Stimulated activated CD4-positive, alpha-beta T cell treated with anti-CD3 and anti-CD28 coated beads, Interleukin-4, amount 100 ng/mL, for 24 hours (primary cell): ENCODE measurements at places on chromosomes 2 and 18.
A peak's percentile ranks its signal among the peaks of the same experiment; 100 is the strongest.

- no peak for DNase-seq
These were observed 43.3 kb downstream of the PLEKHB2 start for GRCh38 chr2:131148426-131148825.

- peak; percentile 28 for DNase-seq
These were observed 109.0 kb upstream of the CBLN2 start for GRCh38 chr18:72652990-72653593.

DNA sequence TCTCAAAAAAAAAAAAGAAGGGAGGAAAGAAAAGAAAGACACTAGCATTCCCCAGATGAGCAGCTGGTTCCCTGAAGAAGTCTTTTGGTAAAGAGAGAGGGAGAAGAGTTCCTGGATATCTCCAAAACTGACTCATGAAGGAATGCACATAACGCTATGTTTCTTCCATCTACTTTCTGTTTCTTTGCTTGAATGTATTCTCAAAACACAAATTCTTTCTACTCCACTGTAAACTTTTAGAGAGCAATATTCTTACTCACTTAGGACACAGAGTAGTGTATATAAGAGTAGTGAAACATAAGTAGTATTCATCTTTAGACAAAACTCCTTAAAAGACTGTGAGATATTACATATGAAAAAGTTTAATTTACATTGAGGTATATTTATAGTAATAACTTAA, 64.2 kb downstream of the TRIP12 start:
- no peak for DNase-seq

- DNase-seq, result no peak
These were observed 293.9 kb downstream of the CYRIA start for GRCh38 chr2:16371751-16372150.

DNA sequence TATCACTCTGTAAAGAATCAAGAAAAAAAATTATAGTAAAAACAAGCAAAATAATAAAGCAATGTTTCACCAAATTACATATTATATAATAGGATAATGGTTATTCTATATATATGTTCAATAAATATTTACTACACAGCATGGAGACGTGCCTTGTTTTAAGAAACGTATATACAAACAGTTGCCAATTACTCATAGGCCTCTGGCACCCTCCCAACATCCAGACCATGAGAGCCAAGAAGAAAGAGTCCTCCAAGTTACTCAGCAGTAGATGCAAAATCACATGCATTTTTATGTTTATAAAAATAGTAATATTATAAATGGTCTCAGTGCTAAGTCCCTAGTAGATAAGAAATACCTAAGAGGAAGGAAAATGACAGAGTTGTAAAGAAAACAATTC, 64.8 kb downstream of the REV1 start:
- no peak for DNase-seq

GRCh38 chr2:88696611-88697010, 5.1 kb downstream of the RPIA start:
- no peak for DNase-seq

DNA sequence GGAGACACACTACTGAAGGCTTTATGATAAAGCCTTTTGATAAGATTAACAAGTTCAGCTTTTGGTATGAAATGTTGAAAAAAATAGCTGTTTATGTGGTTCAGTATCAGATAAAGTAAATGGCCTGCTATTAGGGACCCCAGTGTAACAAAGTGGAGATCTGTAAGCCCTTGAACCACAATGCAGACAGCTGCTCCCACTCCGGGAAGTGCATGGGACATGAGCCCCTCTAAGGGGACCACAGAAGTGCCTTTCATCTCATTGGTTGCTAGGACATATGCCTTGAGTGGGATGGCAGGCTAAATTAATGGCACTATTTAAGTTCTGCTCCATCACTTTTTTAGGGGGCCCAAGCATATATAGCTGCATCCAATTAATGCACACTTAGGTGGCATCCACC, 167.6 kb upstream of the SOX11 start:
- no peak for DNase-seq

DNA sequence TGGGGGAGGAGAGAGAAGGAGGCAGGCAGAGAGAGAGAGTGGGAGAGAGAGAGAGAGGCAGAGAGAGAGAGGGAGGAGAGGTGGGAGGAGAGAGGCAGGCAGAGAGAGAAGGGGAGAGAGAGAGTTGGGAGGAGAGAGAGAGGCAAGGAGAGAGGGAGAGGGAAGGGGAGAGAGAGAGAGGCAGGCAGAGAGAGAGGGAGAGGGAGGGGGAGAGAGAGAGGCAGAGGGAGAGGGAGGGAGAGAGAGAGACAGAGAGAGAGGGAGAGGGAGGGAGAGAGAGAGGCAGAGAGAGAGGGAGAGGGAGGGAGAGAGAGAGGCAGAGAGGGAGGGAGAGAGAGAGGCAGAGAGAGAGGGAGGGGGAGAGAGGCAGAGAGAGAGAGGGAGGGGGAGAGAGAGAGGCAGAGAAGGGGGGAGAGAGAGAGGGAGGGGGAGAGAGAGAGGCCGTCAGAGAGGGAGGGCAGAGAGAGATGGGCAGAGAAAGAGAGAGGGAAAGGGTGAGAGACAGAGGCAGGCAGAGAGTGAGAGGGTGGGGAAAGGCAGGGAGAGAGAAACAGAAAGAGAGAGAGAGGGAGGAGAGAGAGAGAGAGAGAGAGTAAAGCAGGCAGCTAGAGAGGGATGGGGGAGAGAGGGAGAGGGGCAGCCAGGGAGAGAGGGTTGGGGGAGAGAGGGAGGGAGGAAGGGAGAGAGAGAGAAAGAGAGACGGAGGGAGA, 122.2 kb upstream of the PXDN start:
- DNase-seq, result no peak

GRCh38 chr2:235007664-235008457, 56.0 kb downstream of the SH3BP4 start:
- DNase-seq, result no peak

DNA sequence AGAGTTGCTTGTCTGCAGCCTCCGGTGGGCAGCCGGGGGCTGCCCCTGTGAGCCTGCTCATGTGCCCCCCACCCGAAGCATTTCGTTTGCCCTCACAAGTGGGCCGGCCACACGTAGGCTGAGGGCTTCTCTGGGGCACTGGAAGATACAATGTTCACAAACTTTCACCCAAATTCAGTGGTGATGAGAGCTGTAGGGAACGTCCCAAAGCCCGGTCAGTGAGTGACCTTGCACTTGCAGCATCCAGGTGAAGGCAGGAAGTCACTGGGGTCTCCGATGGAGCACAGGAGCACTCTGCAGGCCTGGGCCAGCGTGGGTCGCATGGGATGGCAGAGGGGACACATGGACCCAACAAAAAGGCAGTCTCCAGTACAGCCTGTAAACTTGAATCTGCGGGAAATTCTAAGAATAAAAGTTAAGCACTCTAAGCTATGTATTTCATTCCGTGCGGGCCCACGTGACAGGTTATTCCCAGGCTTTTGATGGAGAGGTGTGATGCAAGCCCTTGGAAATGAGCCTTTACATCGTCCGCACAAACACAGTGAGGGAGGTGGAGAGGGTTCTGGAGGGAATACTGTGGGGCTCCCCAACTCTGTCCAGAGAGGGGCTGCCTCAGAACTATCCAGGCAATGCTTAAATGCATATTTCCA, 42.5 kb downstream of the CNGA3 start:
- DNase-seq, result no peak

- DNase-seq, result no peak
These were observed 9.0 kb downstream of the TMEM214 start for GRCh38 chr2:27041752-27042151.

DNA sequence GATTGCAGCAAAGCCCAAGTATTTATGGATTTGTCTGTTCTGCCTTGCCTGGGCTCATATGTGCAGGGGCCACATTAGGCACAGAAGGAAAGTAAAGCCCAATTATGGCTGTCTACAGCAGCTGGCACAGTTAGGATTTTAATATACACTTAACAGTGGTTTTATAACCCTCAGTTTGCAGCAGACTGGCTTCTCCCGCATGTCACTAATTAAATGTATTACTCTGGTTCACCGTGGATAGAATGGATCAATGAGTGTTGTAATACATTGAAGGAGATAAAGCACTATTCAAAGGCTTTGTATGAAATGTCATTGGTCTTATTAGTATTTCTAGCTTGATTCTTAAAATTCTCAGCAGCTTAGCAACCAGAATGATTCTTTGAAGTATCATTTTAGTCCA, 320.2 kb downstream of the KCNS3 start:
- DNase-seq, result no peak

GRCh38 chr2:71778514-71778913, 325.2 kb downstream of the DYSF start:
- DNase-seq, result no peak

- DNase-seq, result no peak
These were observed 21.6 kb upstream of the SULT1C2 start for GRCh38 chr2:108267101-108267500.

GRCh38 chr2:185952100-185952499, 213.5 kb downstream of the FSIP2 start:
- no peak for DNase-seq

DNA sequence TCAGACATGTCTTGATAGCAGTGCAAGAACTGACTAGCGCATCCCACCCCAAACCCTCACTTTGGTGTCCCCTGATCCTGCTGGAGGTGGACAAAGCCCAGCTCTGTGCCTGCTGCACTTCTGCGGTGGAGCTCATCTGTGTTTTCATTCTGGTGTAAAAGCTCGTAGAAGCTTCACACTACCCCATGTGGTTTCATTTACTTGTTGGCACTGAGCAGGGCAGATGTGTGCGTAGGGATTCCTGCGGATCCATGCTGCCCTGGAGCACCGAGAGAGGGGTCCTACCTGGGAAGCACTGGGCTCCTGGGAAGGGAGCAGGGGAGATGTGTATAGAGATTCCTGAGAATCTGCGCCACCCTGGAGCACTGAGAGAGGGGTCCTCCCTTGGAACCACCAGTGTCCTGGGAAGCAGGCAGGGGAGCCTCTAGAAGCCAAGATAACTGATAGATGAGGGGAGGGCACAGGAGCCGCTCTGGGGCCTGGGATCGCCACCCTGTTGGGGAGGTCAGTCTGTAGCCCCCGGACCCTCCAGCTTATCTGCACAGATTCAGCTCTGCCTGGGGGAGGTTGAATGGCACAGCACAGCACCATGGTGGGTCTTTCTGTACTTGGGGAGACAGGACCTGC, 106.9 kb upstream of the OTOS start:
- peak; percentile 1 for DNase-seq

DNA sequence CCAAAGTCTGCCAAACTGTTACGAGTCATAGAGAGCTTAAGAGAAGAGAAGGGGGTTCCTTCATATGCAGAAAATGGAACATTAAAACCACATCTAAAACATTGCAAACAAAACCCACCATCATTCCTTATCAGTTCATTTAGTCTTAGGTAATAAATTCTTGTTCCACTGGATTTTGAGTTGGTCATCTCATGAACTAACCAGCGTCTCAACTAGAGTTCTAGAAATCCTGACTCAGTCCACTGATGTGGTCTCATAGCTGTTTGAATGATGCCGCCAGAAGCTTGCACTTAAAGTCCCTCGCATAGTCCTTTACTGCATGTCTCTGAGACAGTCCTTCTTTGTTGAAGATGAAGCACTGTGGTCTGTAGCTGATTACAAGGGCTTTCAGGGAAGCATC, 15.0 kb upstream of the CAB39 start:
- DNase-seq, result no peak

- peak; percentile 72 for DNase-seq
These were observed 30.4 kb downstream of the CYTIP start for GRCh38 chr2:157413326-157414035.

DNA sequence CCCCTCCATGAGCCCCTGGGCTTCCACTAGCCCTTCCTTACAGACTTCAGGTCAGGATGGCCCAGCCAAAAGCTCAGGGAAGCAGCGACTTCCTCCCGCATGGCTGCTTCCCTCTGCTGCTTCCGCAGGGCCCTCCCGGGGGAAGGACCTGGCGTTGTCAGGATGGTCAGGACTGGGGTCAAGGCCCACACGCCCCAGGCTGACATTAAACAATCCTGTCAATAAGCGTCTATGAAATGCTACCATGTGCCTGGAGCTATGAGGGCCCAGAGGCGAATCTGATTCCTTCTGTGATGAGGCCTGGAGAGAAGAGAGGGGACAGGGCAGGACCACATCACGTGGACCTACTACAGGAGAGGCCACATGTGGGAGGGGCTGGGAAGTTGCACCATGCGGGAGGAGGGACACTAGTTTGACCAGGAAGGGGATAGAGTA, 17.3 kb downstream of the CYS1 start:
- DNase-seq, result no peak

- no peak for DNase-seq
These were observed 3.4 kb downstream of the NCOA1 start for GRCh38 chr2:24494410-24494809.

GRCh38 chr2:164110515-164110914, 374.7 kb upstream of the FIGN start:
- DNase-seq, result no peak

DNA sequence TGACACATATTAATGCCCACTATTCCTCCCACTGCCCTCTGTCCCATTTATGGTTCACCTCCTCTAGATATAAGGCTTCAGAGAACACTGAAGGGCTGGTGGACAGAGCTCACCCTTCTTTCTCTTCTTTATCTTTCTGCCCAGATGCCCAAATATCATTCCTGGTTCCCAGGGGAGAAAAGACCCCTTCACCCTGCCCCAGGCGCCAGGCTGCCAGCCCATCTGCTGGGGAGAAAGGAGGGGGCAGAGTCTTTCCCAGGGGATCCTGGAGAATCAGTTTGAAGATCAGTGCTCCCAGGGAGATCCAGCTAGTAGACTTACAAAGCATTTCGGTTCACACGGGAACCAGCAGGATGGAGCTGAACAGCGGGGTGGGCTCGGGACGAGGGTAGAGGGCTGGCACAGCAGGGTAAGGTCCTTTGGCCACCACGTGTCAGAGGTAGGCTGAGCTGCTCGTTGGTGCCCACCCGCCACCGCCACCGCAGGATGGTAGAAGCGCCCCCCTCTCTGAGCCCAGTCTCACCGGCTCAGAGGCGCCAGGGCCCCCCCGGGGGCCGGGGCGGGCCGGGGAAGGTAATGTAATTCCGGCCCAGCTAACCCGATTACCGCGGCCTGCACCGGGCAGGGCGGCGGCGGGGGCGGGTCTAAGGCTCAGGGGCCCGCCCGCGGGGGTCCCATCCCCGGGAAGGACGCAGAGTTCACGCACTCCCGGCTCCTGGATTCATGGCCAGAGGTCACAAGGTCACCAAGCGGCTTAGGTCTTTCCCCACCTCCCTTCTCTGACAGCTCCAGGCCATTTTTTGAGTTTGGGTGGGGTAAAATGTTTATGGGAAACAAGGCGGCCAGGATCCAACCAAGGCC, 1.3 kb upstream of the TLX2 start:
- DNase-seq, result no peak

DNA sequence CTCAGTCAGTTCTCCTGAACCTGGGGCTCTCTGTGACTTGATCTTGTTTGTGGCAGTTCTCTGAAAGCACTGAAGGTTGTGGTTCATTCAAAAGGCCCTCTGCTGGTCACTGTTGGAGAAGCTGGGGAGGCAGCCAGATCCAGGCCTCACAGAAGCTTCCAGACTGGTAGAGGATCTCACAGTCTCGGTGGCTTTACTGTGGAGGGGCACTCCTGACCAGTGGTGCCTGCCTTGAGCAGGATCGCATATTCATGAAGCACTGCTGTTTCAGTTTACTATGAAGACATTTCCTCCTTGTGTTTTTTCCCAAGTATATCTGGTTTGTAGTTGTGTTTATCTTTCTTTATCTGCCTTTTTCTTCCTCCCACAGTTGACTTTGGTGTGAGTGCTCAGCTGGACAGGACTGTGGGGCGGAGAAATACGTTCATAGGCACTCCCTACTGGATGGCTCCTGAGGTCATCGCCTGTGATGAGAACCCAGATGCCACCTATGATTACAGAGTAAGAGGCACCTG, 133.9 kb downstream of the MAP4K4 start:
- DNase-seq, result peak; percentile 70

- no peak for DNase-seq
These were observed 7.9 kb upstream of the CFAP36 start for GRCh38 chr2:55511508-55512124.

GRCh38 chr18:55781481-55781957, 193.5 kb upstream of the TCF4 start:
- DNase-seq, result no peak

GRCh38 chr2:112923967-112924338, 13.0 kb downstream of the IL37 start:
- no peak for DNase-seq
